A172 (cell line): ENCODE measurements at places on chromosomes 11 and 22. TPM values are rescaled to one million over a fixed set of nuclear protein-coding genes. Genes with fewer than 3 reads are reported as not detected.
A peak's percentile ranks its signal among the peaks of the same experiment; 100 is the strongest.

The TMEM123 gene
- total RNA-seq, result 93.3 and 123 TPM in 2 replicates

The UCP3 gene
- 0.05 and 0.46 TPM in 2 replicates for total RNA-seq

The DRD4 gene
- total RNA-seq, result not detected in 2 replicates

The ISX gene
- total RNA-seq, result not detected in 2 replicates

The YPEL4 gene
- total RNA-seq, result 0.60 and 1.4 TPM in 2 replicates

The PTGDR2 gene
- 0.10 TPM in 1 of 2 replicates, not detected in the other for total RNA-seq

The OR4P4 gene
- total RNA-seq, result not detected in 2 replicates

The MYOD1 gene
- not detected in 2 replicates for total RNA-seq

The TYR gene
- not detected in 2 replicates for total RNA-seq

The RAB39A gene
- 0.62 and 1.3 TPM in 2 replicates for total RNA-seq

The UPK3A gene
- total RNA-seq, result not detected in 2 replicates

The OR8A1 gene
- not detected in 2 replicates for total RNA-seq

The EXT2 gene
- 163 and 173 TPM in 2 replicates for total RNA-seq

The DERL3 gene
- 0.79 and 1.7 TPM in 2 replicates for total RNA-seq

The POU2AF3 gene
- not detected in 2 replicates for total RNA-seq

The YPEL1 gene
- total RNA-seq, result 0.67 and 2.7 TPM in 2 replicates

The TBX1 gene
- total RNA-seq, result 3.7 and 7.4 TPM in 2 replicates

The CD3D gene
- not detected in 2 replicates for total RNA-seq

The VSIG10L2 gene
- total RNA-seq, result not detected in 2 replicates

The OR5D13 gene
- not detected in 2 replicates for total RNA-seq

DNA sequence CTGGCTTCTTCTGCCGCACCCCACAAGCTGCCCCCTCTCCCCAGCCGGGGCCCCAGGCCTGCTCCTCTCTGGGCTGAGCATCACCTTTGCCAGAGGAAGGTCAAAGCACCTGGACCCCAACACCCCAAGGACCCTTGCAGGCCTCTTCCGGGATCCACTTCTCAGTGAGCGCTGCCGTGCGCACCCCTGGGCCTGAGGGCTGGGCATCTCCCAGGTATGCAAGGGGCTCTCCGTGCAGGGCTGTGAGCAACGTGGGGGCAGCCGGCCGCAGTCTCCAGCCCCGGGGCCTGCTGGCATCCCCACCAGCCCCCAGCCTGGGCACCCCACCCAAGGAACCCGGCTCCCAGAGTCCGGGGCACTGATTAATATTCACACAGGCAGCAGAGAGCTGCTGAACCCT is 64.0 kb downstream of the BRD1 start:
- DNase-seq, result no peak

GRCh38 chr22:30267382-30268302 is 991 bp upstream of the OSM start:
- DNase-seq, result no peak

- DNase-seq, result peak; percentile 27
These were observed 661.9 kb downstream of the ETS1 start for GRCh38 chr11:127925475-127925874.

DNA sequence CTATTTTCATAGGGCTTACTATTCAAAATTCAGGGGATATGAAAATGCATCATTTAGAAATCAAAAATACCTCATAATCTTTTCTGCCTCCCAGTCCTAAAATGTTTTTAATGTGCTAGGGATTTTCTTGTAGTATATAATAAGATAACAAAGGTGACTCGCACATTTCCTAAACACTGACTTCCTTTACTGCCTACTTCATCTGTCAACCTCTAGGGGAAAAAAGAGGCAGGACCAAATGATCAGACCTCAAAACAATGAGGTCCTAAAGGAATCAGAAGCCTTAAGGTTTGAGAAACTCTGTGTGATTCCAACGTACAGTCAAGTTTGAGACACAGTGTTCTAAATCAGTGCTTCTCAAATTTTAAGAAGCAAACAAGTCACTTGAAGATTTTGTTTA is 56.1 kb upstream of the POU2AF2 start:
- DNase-seq, result no peak

DNA sequence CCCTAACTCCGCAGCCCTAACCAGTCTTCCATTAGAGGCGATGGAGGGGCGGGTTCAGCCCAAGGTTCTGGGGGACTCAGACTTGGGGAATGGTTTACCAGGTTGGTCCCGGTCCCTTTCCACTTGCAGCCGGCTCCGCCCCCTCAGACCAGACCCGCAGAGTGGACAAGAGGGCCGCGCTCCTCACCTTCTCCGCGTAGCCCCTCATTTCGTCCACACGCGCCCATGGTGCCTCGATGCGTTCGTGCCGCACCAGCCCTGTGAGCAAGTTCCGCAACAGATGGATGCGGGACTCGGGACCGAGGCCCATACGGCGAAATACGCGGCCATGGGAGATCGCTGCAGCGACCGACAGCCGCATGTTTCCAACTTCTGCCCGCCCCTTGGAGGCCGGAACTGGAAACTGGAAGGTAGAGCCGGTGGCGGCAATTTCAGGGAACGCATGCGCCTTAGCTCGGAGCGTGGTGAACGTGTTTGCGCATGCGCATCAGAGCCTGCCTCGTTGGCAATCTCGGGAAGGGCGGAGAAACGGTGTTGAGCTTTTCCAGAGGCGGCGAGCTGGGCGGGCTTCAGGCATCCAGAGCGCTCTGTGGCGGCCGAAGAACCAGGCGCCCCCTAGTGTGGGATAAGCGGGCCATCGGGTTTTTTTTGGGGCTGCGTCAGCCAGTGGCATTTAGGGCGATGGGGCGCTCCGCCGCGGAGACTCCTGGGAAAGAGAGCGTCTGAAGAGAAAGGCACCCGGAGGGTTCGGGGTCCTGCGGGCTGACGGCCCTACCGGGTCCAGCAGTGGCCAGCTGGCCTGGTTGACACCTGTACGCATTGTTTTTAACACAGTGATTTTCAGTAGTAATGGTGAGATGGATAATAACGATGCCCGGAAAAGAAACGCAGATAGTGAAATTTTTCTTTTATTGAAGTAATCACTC is at the start of gene MRPL17:
Gene MRPL17, minus strand, starts transcription at position 405 of the 926 bp plus-strand sequence. Its CDS starts 44 bp downstream, at position 361.
- peak; percentile 99 for DNase-seq

DNA sequence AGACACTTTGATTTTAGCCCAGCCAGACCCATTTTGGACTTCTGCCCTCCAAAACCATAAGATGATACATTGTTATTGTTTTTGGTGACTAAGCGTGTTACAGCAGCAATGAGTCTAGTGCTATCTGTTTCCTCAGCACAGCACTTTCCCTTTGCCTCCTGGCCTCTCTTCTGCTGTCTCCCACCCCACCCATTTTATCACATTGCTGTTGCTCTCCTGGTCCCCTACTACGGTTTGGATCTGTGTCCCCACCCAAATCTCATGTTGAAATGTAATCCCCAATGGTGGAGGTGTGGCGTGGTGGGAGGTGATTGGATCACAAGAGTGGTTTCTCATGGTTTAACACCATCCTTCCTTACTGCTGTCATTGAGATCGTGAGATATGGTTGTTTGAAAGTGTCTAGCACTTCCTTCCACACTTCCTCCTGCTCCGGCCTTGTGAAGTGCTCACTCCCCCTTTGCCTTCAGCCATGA is 59.8 kb upstream of the CD82 start:
- DNase-seq, result peak; percentile 76

GRCh38 chr11:34262531-34263081 is 95.2 kb downstream of the ABTB2 start:
- no peak for DNase-seq

DNA sequence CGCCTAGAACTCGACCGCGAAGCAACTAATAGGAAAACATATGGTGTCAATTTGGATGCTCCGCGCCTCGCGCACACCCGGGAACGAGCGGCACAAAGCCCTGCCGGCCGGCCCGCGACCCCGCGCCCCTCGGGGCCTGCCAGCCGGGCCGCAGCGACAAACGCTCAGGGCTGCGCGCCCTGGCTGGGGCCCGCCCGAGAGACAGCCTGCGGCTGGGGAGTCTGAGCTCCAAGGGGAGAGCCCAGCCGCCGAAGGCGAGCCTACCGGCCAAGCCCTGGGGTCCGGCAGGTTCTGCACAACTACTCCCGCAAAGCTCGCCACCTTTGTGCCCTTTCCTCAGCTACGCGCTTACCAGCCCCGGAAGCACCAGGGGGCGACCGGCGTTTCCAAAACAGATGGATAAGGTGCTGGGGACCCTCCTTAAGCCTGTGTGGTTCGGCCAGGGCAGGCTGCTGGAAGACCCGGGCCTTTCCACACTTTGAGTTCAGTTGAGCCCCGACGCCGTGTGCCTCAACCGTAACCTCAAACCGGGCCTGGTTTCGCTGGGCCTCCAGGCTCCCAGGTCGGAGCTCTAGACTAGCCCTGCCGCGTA is 6.0 kb downstream of the PAX6 start:
- DNase-seq, result no peak

- DNase-seq, result no peak
These were observed 81.8 kb upstream of the SYN3 start for GRCh38 chr22:33139937-33140336.

- DNase-seq, result no peak
These were observed 26.6 kb downstream of the PRDM11 start for GRCh38 chr11:45173064-45173463.

- DNase-seq, result no peak
These were observed 745.0 kb downstream of the NTM start for GRCh38 chr11:132115454-132115853.

- no peak for DNase-seq
These were observed 339 bp upstream of the TRIM21 start for GRCh38 chr11:4393858-4394223.

DNA sequence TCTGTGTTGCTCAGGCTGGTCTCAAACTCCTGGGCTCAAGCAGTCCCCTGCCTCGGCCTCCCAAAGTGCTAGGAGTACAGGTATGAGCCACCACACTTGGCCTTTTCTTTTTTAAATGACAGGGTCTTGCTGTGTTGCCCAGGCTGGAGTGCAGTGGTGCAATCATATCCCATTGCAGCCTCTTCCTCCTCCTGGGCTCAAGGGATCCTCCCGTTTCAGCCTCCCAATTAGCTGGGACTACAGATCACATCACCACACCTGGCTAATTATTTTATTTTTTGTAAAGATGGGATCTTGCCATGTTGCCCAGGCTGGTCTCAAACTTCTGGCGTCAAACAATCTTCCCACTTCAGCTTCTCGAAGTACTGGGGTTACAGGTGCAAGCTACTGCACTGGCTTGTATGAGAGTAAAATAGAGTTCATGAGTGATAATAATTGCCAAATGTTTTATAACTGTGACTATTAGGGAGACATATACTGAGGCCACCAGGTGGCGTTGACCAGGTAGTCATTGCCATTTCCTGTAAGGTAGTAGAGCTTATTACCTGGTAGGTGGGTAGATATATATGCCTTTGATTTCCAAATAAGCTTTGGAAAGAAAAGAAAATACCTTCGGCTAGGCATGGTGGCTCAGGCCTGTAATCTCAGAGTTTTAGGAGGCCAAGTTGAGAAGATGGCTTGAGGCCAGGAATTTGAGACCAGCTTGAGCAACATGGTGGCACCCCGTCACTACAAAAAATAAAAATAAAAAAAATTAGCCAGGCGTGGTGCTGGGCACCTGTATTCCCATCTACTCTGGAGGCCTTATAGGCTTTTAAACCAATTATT is 5.4 kb downstream of the FDX1 start:
- DNase-seq, result no peak

GRCh38 chr22:44838316-44839016 is 86.1 kb downstream of the ARHGAP8 start:
- no peak for DNase-seq

- DNase-seq, result no peak
These were observed 603 bp downstream of the ESRRA start for GRCh38 chr11:64305691-64306562.

GRCh38 chr11:75508051-75508561 is 17.6 kb downstream of the GDPD5 start:
- DNase-seq, result no peak

- no peak for DNase-seq
These were observed 11.8 kb downstream of the BCR start for GRCh38 chr22:23192133-23192532.

GRCh38 chr22:31897842-31898805 is 46.2 kb upstream of the YWHAH start:
- DNase-seq, result no peak

DNA sequence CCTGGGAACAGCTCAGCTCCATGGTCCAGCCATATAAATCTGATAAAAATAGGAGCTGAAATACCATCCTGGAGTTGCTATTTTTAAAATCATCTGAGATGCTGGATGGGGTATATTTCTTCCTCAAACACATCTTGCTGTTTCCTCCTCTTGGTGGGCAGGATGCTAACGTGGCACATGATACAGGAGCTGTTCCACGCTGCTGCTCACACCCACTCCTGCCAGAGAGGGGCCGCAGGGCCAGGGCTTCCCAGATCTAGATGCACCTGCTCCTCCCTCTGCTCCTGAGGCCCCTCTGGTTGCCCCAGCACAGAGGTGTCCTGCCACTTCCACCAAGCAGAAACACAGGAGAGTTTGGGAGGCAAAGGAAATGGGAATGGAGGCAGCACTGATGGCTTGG is 3.3 kb upstream of the ST3GAL4 start:
- DNase-seq, result no peak

GRCh38 chr22:38205261-38206128 is 3.7 kb downstream of the MAFF start:
- no peak for DNase-seq

GRCh38 chr11:68040101-68040956 is 1.5 kb downstream of the TCIRG1 start:
- DNase-seq, result peak; percentile 65

DNA sequence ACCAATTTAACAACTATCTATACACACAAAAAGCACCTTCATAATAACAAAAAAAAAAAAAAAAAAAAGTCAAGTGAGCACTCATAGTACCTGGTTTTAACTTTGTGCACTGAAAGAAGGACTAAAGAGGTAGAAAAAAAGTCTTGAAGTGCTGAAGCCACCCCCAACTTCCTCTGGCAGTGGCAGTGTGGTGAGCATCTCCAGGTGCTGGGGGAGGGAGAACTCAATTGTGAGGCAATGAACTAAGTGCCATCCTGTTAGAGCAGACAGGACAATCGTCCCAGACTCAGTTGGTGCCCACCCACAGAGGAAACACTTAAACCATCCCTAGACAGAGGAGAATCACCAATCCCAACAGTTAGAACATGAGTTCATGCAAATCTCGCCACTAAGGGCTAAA is 22.7 kb upstream of the OR52M1 start:
- no peak for DNase-seq

GRCh38 chr11:112279901-112280267 is 19.2 kb upstream of the PLET1 start:
- peak; percentile 19 for DNase-seq
